ENCODE measurements at places on chromosomes 13 and 19.
A peak's percentile ranks its signal among the peaks of the same experiment; 100 is the strongest.

GRCh38 chr13:44758630-44759383, 182.7 kb upstream of the TSC22D1 start:
- DNase-seq = no peak

- no peak for DNase-seq
Measured at GRCh38 chr13:103143432-103143831, 77.2 kb upstream of the SLC10A2 start.

DNA sequence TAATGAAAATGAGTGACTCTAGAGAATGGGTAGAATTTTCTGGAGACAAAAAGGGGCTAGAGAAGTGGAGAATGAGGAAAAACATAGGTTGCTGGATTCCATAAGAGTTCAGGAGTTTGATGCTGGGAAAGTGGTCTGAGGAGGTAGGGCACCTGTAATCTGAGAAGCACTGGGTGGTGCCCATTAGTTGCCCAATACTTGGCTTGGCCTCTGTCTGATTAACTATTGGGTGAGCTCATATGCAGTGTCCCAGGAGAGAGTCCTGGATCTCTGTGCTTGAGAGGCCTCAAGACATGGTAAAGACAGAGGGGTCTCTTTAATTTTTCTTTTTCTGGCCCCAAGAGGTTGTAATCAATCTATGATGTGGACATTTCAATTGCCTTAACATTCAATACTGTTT, 390.1 kb downstream of the TDRD3 start:
- DNase-seq = no peak

DNA sequence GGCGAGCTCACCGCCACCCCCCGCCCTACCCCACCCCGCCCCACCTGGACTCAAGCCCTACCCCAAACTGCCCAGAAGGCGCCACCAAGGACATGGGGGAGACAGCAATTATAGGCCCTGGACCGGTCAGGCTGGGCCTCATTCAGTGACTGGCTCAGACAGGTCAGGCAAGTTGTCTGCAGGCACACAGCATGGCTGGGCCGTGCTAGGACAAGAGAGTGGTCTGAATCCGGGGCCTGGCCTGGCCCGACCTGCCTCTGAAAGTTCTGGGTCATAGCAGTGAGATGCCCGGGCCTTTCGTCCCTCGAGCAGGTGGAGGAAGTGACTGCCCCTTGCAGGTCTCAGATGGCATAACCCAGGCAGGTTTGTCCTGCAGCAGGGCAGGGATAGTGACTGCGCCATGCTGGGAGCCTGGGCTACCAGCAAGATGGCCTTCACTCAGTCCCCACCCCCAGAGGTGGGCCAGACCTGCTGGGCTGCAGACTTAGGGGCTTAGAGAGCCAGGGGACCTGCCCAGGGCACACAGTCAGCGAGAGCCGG, 21.0 kb downstream of the COMP start:
- DNase-seq = no peak

DNA sequence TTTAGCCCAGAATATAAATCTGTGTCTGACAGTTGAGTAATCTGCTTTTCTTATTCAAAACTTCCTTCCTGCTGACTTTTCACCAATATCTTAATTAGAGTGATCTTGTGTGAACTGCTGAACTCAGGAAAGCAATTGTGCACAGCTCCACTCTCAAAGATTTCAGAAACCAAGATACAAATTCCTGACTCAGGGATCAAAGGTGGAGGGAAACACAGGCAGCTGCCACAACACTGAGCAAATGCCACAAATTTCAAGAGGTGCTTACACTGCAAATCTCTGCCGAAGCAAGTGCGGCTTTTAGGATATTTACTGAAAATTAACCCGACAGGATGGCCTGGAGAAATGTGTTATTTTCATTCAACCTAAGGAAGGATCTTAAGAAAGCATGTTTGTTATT, 111.4 kb downstream of the STOML3 start:
- DNase-seq = no peak

- no peak for DNase-seq
Measured at GRCh38 chr13:37599519-37599918, 951 bp upstream of the POSTN start.

- no peak for DNase-seq
Measured at GRCh38 chr19:7869910-7870511, 4.2 kb downstream of the PRR36 start.

- no peak for DNase-seq
Measured at GRCh38 chr19:10690341-10690781, 10.9 kb upstream of the QTRT1 start.

DNA sequence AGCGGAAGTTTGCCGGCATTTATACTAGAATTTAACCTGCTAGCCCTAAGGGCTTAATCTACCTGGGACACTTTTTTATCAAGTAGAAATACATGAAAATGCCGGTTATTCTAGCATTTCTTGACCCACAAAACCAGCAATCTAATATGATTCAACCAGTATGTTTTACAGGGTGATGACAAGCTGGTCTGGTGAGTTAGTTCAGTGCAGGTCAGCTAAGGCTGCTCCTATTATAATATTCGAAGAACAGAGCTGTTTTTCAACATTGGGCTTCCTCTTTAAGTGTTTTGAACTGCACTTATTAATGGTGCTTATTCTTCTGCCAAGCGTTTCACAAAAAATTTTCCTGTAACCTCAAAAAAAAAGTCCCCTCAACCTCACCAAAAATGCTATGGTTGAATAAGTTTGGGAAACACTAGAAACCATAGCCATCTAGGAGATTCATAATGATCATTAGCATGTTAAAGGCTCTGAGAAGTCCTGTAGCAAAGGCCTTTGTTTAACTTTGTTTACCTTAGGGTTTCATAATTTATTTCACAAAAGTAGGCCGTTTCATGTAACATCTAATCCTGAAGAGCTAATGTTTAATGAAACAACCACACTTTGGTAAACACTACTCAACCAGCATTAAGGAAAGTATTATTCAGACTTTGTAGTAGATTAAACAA, 526.6 kb downstream of the KLF12 start:
- no peak for DNase-seq

GRCh38 chr19:54661846-54662481, 821 bp upstream of the LILRB4 start:
- DNase-seq = no peak

- no peak for DNase-seq
Measured at GRCh38 chr13:24308488-24309020, 826 bp upstream of the C1QTNF9 start.

GRCh38 chr19:19111136-19111835, 27.0 kb downstream of the TMEM161A start:
- no peak for DNase-seq

- peak; percentile 60 for DNase-seq
Measured at GRCh38 chr13:20721454-20722357, 18.2 kb downstream of the IL17D start.

- DNase-seq = no peak
Measured at GRCh38 chr19:12603714-12604113, 6.9 kb downstream of the ZNF490 start.

- DNase-seq = no peak
Measured at GRCh38 chr13:86584301-86584700, 785.1 kb upstream of the SLITRK6 start.

DNA sequence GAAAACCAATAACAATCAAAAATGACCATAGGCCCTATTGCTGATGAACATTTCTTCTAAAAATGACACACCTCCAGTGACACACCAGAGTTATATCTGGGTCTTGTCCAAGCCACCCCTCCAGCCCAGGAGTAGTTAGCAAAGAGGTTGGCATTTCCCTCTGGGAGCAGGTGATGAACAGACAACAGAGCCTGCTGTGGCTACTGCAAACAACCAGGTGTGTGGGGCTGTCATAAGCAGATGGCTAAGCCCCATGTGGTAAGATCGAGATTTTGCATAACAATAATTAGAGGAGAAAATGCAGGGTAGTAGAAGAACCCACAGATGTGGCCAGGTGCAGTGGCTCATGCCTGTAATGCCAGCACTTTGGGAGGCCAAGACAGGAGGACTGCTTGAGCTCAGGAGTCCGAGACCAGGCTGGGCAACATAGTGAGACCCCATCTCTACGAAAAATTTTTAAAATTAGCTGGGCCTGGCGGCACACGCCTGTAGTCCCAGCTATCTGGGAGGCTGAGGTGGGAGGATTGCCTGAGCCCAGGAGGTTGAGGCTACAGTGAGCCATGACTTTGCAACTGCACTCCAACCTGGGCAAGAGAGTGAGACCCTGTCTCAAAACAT, 5.0 kb downstream of the XRCC1 start:
- DNase-seq = no peak

- peak; percentile 83 for DNase-seq
Measured at GRCh38 chr13:113863524-113864272, at the start of gene GAS6. Gene GAS6 (minus strand): TSS chr13:113864076. CDS start chr13:113863920, 156 bp downstream.

DNA sequence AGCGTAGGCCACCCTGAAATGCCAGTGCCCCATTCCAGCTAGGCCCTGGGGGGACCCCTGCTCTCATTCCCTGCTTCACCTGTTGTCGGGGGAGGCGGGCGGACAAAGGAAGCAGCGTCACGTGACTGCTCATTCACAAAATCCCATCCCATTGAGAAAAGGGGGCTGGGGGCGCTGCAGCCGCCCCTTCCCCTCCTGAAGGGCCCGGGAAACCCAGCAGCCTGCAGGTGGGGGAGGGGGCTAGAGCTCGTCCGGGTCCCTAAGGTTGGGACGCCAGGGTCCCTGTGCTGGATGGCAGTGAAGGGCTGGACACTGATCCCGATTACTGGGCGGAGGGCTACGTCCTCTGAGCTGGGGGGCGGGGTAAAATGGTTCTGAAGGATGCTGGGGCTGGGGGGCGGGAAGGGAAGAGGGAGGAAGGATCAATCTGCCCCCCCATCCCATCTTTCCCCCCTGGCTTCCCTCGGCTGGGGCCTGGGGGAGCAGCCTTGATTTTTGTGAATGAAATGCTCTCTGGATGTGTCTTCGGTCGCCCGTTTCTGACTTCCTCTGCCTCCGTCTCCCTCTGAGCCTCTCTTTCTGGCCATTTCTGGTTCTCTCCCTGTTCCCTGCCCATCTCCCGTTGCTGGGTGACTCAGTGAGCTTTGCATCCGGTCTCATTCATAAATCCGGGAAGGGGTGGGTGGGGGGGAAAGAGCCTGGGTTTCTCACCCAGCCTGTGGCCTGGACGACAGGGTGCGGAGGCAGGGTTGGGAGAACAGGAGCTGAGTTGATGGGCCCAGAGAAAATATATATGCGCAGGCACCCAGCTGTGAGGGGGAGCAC, 816 bp downstream of the SPRED3 start:
- no peak for DNase-seq

DNA sequence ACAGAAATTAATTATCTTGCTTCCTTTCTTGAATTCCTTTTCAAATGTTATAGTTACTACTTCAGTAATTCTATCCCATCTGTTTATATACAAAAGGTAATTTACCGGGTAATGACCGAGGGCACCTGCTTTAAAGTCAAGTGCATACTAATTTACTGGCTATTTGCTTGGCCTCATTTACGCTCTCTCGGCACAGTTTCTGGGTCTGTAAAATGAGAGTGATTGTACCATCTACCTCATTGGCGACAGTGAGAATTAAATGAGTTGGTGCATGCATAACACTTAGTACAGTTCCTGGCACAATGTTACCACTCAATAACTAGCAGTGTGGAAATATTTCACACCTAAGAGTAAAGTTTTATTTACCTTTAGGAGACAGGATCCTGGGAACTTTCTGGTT, 111.6 kb downstream of the GGACT start:
- DNase-seq = no peak

DNA sequence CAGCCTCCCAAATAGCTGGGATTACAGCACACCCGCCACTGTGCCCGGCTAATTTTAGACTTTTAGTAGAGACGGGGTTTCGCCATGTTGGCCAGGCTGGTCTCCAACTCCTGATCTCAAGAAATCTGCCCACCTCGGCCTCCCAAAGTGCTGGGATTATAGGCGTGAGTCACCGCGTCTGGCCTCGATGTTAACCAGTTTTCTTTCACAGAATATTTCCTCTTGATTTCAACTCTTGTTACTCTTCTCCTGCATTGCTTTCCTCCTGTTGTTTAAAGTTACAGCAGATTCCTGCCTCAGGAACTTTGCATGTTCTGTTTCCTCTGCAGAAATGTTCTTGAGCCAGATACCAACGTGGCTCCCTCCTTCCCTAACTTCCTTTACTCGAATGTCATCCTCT, 3.7 kb upstream of the PEX11G start:
- no peak for DNase-seq

DNA sequence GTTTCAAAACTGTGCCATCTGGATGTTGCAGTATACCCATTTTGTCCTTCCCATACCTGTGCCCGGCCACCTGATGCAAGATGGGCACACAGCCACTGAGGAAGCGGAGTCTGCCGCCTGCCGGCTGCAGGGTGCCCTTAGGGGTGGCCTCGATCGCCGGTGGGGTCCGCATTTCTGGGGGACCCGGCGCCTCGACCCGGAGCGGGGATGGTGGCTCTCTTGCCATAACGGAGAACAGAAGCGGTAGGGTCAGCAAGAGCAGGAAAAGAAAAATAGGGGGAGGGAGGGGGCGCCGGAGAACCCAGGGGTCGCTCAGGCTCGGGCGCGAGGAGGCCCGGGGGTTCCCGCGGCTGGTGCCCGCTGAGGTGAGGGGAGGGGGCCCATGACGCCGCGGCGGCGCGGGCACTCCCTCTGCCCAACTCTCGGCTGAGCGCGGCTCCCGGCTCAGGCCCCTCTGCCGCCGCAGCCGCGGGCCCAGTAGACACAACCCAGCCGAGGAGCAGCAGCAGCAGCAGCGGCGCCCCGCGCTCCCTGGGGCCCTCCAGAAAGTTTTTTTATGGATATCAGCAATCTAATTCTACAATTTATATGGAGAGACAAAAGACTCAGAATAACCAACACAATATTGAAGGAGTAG, 13.8 kb upstream of the CYP4F2 start:
- DNase-seq = no peak

GRCh38 chr19:1057176-1057855, 9.7 kb upstream of the ARHGAP45 start:
- DNase-seq = no peak

DNA sequence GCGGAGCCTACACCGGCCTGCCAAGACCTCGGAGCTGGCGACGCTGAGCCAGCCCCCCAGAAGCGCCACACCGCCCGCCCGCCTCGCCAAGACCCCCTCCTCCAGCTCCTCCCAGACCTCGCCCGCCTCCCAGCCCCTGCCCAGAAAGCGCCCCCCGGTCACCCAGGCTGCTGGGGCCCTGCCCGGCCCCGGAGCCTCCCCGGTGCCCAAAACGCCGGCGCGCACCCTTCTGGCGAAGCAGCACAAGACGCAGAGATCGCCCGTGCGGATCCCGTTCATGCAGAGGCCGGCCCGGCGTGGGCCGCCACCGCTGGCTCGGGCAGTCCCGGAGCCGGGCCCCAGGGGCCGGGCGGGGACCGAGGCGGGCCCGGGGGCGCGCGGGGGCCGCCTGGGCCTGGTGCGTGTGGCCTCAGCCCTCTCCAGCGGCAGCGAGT, 10.2 kb downstream of the C19orf25 start:
- peak; percentile 27 for DNase-seq
